ENCODE measurements at places on chromosomes 4 and X. TPM values are rescaled to one million over a fixed set of nuclear protein-coding genes. Genes with fewer than 3 reads are reported as not detected.

Gene TNIP3
- not detected for total RNA-seq

Gene PHEX
- 0.98 TPM for total RNA-seq

Gene PPP2R2C
- 0.10 TPM for total RNA-seq

Gene GPR119
- not detected for total RNA-seq

Gene CHRDL1
- total RNA-seq, result not detected

Gene CFAP99
- total RNA-seq, result 0.19 TPM

Gene DRD5
- not detected for total RNA-seq

Gene SMIM10L2A
- total RNA-seq, result 1.3 TPM

Gene PDLIM3
- 42.5 TPM for total RNA-seq

Gene P2RY4
- total RNA-seq, result 0.10 TPM

Gene NUP62CL
- total RNA-seq, result not detected

Gene PLAC8
- 2.5 TPM for total RNA-seq

Gene IL9R
- total RNA-seq, result 0.10 TPM

Gene BTC
- total RNA-seq, result 0.10 TPM

Gene FGF5
- total RNA-seq, result 0.29 TPM
